ENCODE measurements at places on chromosomes 6 and 20.

GRCh38 chr20:25016471-25016870 lies 23.9 kb upstream of the APMAP start:
- no peak for DNase-seq

DNA sequence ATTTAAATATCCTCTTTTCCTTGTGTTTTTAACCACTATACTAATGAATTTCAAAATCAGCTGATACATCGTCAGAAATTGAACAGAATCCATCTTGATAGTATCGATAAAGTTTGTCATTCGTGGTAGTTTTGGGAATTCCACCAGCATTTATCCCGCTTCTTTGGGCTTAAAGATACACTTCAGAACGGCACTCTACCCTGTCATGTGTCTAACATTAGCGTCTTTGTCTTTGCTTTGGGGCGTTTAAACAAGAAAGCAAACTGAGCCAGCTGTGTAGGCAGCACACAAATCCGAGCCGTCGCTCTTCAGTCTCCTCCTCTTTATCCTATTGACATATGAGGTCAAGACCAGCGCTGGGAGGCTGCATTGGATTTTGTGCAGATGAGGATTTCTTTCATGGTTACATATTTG lies 27.5 kb upstream of the NHSL1 start:
- DNase-seq, result no peak

DNA sequence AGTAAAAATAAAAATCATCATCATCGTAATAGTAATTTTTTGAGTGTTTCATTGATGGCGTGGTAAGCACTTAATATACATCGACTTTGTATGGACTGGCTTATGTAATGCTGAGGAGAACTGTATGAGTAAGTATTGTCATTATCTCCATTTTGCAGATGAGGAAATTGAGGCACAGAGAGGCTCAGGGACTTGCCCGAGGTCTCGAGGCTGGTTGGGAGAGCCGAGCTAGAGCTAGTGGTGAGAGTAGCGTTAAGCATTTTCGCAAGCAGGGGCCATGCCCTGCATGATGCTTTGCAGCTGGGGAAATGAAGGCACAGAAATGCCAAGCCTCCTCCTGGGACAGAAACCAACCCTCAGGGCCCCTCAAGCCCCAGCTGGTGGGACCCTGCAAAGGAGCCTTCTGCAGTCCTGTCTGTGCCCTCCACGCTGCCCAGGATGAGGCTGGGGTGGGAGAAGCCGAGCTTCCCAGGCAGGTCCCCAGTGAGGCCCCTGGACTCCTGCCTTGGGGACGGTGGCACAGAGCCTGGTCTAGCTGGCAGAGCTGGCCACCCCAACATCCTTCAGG lies 31.1 kb upstream of the STX16 start:
- no peak for DNase-seq

- DNase-seq, result no peak
Measured at GRCh38 chr6:116036885-116037284, 23.8 kb downstream of the FRK start.

GRCh38 chr6:5094327-5094726 lies 9.2 kb downstream of the PPP1R3G start:
- DNase-seq, result peak; percentile 97

DNA sequence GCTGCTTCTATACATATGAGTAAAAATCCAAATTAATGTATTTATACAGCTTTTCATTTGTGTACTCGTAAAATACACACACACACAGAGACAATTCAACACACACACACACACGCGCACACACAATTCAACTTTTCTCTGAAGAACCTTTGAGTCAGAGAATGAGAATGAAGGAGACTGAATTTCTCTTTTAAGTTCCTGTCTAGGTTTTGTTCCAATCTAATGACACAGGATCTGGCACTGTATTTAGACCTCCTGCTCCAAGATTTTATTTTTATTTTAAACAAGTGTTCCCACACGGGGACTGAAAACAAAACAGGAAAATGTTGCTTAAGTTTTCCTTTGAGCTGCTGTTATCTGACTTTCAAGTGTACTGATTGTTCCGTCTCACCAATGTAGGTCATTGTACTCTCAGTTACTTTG lies 250.8 kb downstream of the LAMA2 start:
- peak; percentile 53 for DNase-seq

GRCh38 chr6:35907750-35908149 lies 13.1 kb downstream of the SRPK1 start:
- DNase-seq, result no peak

- peak; percentile 100 for DNase-seq
Measured at GRCh38 chr6:80425089-80425823, 318.8 kb downstream of the BCKDHB start.
